Activated CD4-positive, alpha-beta T cell treated with anti-CD3 and anti-CD28 coated beads, Interleukin-2, amount 10 ng/mL, durations not matched to agents 24 days and 14 days (primary cell): ENCODE measurements at places on chromosomes 5 and 9. TPM values are rescaled to one million over a fixed set of nuclear protein-coding genes. Genes with fewer than 3 reads are reported as not detected.

- H3K4me3 ChIP-seq, result no peak overlapping the region
- no peak overlapping the region for H3K27ac ChIP-seq
- DNase-seq, result no peak
- H3K27me3 ChIP-seq, result no peaks in the 10 kb centered on the region
Measured at GRCh38 chr5:178332210-178332641, 99.6 kb upstream of the PHYKPL start.

DNA sequence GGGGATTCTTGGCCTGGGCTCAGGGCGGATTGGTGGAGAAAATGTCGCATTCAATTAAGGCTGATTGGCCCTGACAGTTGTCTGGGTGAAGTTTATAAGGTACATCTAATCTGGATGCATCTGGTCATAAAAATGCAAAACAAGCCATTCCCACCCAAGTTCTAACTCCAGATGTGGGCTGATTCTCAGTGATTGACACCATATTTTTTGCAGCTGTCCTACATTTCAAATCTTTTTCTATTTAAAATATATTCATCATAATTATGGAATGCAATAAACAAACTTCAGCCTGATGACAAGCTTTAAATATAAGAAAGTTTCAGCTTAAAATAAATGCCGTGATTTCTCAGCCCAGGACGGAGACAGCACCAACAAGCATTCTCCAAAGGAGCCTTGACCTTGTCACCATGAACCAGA, 146.4 kb upstream of the SMIM23 start:
- H3K4me3 ChIP-seq, result no peak overlapping the region
- DNase-seq, result no peak
- H3K27ac ChIP-seq, result no peak overlapping the region
- no peaks in the 10 kb centered on the region for H3K36me3 ChIP-seq

Gene SLC22A4
- total RNA-seq, result 1.1 and 2.1 TPM in 2 replicates

DNA sequence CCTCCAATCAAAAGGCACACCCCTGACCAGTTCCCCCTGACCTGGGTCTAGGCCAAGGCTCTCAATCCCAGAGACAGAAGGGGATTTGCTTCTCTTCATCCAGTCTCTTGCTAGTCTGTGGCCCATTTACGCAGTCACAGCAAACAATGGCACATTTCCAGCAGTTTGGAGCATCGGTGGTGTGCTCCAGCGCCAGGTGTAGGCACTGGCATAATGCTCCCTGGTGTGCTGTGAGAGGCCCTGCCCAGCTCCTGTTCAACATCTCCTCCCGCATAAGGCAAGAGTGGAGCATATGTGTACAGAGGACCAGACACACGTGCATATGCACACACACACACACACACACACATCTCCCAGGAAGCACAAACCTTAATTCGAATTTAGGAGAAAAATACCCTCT, 79.5 kb upstream of the ERCC6L2 start:
- no peaks in the 10 kb centered on the region for H3K36me3 ChIP-seq
- DNase-seq, result no peak
- H3K4me3 ChIP-seq, result no peak overlapping the region
- H3K27me3 ChIP-seq, result peaks cover 45% of the 10 kb centered on the region

DNA sequence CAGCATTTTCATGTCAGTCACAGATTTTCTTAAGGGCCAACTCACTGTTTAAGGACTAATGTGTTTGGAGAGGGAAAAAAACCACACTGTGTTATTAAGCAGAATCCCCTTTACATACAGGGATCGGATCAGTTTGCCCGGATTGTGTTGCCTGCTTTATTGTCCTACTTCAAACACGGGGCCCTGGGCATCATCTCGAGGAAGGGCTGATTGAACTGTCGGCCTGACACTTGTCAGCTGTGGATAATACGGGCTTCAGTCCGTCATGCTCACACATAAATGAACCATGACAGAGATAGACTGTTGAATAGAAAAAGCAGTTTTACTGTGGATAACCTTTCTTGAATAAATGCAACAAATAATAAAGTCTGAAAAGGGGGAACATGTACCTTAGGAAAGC, 325.0 kb downstream of the ZSWIM6 start:
- H3K4me1 ChIP-seq, result no peaks in the 10 kb centered on the region
- H3K27me3 ChIP-seq, result peaks cover 9% of the 10 kb centered on the region
- H3K27ac ChIP-seq, result no peak overlapping the region
- no peak overlapping the region for H3K4me3 ChIP-seq

DNA sequence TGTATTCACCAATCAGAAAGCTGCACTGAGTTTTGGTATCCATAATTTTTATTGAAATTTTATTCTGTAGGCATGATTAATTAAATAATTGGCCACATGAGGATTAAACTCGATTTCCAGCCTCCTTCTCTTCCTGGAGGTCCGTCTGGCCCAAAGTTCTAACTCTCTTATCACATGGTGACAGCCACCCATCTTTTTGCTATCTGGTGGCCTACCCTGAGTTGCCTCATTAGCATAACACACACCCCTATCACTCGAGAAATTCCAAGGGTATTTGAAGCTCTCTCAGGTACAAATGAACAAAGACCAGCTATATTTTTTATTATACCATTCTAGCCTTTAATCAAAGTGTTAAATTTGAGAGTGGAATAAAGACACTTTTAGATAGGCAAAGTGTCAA, 57.7 kb downstream of the APC start:
- H3K36me3 ChIP-seq, result peaks cover 19% of the 10 kb centered on the region
- no peak overlapping the region for H3K27ac ChIP-seq
- DNase-seq, result no peak
- H3K4me3 ChIP-seq, result no peak overlapping the region
